ENCODE measurements at places on chromosomes 5 and 9.

GRCh38 chr5:90813392-90813791, 254.8 kb downstream of the ADGRV1 start:
- DNase-seq: no peak

GRCh38 chr9:20405078-20405477, 217.2 kb downstream of the MLLT3 start:
- no peak for DNase-seq

DNA sequence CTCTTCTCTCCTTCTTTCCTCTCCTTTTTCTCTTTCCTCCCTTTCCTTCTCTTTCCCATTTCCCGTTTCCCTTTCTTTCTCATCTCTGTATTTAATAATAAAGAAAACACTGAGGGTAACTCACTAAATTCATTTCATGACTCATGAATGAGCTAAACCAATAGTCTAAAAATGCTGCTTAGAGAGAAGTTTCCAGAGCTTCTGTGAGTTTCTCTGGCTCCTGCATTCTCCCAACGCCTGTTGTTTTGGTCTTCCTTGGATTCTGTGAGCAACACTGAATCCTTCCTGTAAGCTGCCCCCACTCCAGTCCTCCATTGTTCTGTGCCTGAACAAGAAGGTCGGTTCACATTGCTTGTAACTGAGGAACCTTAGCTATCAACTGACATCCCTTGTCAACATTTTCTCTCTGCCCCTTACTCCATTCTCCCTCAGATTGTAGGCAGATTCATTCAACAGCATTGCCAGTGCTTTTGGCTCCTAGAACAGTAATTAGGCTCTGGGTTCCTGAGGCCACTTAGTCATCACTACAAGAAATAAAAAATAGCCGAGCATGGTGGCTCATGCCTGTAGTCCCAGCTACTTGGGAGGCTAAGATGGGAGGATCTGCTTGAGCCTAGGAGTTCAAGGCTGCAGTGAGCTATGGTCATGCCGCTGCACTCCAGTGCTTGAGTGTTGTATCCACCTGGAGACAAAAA, 237.7 kb upstream of the KLF4 start:
- DNase-seq: no peak

DNA sequence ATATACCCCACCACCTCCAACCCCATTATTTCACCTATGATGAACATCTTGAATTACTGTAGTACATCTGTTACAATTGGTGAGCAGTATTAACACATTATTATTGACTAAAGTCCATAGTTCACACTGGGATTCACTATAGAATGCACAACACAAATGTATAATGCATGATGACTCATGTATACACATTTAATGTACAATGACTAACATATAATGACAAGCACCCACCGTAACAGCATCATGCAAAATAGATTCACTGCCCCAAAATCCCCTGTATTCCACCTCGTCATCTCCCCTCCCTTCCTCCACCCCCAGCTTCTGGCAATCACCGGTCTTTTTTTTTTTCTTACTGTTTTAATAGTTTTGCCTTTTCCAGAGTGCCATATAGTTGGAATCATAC, 47.1 kb upstream of the NEK6 start:
- DNase-seq: peak; percentile 47

DNA sequence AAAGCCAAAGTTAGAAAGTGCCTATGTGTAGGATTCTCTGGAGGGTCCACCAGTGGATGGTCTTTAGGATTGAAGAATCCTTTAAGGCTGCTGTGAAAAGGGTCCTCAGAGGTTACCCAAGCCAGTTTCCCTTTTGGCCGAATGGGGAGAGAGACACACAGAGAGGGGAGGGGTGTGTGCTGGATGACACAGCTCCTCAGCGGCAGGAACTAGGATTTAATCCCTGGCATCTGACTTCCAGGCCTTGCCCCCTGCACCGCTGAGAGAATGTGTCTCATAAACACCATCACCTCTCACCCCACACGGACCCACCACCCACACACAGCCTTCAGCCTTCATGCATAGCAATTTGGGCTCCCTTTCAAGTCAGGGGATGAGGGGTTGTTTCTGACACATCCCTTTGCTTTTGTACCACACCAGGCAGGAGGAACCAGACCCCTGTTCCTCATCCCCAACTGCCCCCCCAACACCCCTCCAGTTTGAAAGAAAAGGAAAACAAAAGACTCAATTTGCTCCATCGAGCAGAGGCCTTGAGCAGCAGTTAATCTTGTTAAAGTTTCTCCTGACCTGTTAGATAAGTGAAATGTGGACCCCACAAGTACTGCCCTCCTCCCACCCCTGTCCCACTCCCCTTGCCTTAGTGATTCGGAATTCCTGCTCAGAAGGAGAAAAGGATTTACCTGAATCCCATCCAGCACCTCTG, 4.0 kb downstream of the PAPPA start:
- no peak for DNase-seq

DNA sequence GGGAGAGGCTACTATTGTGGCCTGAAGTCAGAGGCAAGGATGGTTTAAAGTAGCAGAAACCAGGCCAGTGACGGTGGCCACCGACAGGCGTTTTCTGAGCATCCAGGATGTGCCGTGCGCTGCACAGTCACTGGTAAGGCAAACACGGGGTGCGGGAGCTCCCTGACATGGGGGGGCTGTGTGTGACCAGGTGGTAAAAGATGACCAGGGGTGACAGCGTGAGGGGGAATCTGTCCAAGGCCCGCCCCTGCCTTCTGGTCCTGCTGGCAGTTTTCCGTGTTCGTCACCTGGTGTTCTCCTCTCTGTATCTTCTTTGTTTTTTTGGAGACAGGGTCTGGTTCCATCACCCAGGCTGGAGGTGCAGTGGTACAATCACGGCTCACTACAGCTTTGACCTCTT, 167.4 kb downstream of the ICE1 start:
- no peak for DNase-seq

GRCh38 chr9:68522954-68523353, 17.7 kb downstream of the TMEM252 start:
- DNase-seq: no peak

- no peak for DNase-seq
Measured at GRCh38 chr5:106843812-106844416, 826.8 kb downstream of the EFNA5 start.

All from activated CD4-positive, alpha-beta T cell treated with anti-CD3 and anti-CD28 coated beads, Interleukin-2, amount 50 U/mL, for 24 hours (primary cell).